Activated CD4-positive, alpha-beta T cell treated with anti-CD3 and anti-CD28 coated beads for 36 hours (primary cell): ENCODE measurements at places on chromosomes 5 and 9. TPM values are rescaled to one million over a fixed set of nuclear protein-coding genes. Genes with fewer than 3 reads are reported as not detected.

GRCh38 chr9:37710046-37710445 lies 43.6 kb upstream of the TRMT10B start:
- no peak for DNase-seq

The ASPN gene
- total RNA-seq, result not detected

GRCh38 chr5:24595329-24595728 lies 49.4 kb downstream of the CDH10 start:
- DNase-seq, result no peak

- no peak for DNase-seq
These were observed 111.1 kb upstream of the CKMT2 start for GRCh38 chr5:81121836-81122630.

- DNase-seq, result no peak
These were observed 439.9 kb upstream of the CHD1 start for GRCh38 chr5:99368726-99369125.

- no peak for DNase-seq
These were observed 9.9 kb downstream of the TXNDC8 start for GRCh38 chr9:110327716-110328115.

The FAM151B gene
- total RNA-seq, result 0.63 TPM

DNA sequence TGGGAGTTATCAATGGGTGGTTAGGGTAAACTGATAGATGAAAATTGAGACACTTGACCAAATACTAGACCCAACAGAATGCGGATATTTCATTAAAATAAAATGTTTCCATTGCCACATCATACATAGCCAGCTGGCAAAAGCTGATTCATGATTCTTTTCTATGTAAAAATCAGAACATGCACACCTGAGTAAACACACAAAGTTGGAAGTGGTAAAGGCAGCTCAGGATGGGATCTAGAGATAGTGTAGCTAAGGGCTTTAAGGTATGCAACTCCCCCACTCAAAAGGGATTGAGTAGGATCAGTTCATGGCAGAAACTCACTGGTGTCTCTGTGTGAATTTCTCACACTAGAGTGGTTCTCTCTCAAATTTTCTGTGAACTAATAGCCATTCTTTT lies 541.1 kb upstream of the GRAMD2B start:
- no peak for DNase-seq

The STPG3 gene
- total RNA-seq, result not detected

GRCh38 chr5:119397518-119398380 lies 41.9 kb downstream of the TNFAIP8 start:
- peak; percentile 43 for DNase-seq

The IFNA13 gene
- total RNA-seq, result not detected

GRCh38 chr9:994005-994404 lies 17.6 kb downstream of the DMRT3 start:
- DNase-seq, result no peak

GRCh38 chr5:161305601-161306000 lies 240.9 kb downstream of the GABRB2 start:
- no peak for DNase-seq

The TNFAIP8 gene
- 166 TPM for total RNA-seq

The RASGRF2 gene
- 8.2 TPM for total RNA-seq

- DNase-seq, result no peak
These were observed 201.7 kb upstream of the ACTBL2 start for GRCh38 chr5:57684299-57684702.

The HDHD3 gene
- 12.7 TPM for total RNA-seq

DNA sequence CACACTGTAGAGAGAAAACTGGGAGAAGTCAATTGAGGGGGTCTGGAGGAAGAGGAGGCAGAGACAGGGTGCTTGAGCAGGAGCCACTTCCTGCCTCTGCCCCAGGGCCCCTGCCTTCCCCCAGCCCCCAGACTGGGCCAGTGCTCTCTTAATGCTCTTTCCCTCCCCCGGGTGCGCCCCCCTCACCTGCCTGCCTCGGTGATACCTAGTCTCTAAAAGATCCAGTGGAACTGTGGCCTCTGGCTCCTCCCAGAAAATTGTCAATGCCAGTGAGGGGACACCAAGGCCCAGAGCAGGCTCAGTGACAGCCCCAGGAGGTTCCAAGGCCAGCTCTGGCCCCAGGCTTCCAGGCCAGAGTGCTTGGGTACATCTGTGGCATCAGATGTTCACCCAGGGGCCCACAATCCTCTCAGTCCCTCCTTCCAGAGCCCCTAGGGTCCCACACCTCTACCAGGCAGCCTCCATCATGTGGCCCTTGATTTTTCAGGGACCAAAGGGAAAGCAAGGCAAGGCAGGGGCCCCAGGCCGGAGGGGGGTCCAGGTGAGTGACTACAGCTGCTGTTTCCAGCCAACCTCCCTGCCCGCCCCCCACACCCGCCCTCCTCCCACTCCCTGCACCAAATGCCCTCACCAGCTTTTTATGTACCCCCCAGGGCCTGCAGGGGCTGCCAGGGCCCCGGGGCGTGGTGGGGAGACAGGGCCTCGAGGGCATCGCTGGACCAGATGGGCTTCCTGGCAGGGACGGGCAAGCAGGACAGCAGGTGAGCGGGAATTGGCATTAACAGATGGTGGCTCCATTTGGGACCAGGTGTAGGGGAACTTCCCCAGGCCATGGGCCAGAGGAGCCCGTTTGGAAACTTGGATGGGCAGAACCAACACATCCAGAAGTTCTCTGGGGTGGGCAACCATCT lies 33.1 kb upstream of the ORM1 start:
- no peak for DNase-seq

The CSF1R gene
- total RNA-seq, result 0.41 TPM

GRCh38 chr5:112142769-112143270 lies 276.3 kb downstream of the EPB41L4A start:
- no peak for DNase-seq

The ROR2 gene
- not detected for total RNA-seq

The OBP2A gene
- total RNA-seq, result not detected

DNA sequence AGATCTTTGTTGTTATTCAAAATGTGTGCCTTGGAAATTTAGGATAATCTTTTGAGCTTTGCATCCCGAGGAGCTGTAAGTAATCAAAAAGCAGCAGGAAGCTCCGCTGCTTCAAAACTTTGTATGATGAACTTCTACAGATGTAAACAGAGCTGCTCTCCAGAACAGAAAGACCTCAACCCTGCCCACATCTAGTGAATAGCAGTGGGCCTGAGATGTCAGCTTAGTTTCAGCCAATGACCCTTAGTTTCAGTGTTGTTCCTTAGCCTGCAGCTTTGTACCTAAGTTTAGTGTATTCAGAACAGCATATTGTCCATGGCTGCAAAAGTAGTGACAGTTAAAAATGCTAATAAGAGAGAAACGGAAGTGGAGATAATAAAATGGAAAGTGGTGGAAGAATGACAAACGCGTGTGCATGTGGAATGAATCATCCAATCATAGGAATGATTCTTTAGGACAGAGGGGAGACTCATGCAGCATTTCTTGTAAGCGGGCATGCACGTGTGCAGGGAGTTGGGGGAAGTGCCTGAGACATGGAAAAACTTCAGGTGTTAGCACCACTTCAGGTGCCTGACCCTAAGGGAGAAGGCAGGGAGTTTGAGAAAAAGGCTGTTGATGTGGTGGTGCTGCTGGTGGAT lies 24.9 kb downstream of the SNX24 start:
- no peak for DNase-seq
